ENCODE measurements at places on chromosomes 16 and 17.

- peak; percentile 6 for DNase-seq
Measured at GRCh38 chr16:57701759-57702371, 7.3 kb downstream of the DRC7 start.

GRCh38 chr17:81821603-81822311, 11.3 kb downstream of the MCRIP1 start:
- no peak for DNase-seq

DNA sequence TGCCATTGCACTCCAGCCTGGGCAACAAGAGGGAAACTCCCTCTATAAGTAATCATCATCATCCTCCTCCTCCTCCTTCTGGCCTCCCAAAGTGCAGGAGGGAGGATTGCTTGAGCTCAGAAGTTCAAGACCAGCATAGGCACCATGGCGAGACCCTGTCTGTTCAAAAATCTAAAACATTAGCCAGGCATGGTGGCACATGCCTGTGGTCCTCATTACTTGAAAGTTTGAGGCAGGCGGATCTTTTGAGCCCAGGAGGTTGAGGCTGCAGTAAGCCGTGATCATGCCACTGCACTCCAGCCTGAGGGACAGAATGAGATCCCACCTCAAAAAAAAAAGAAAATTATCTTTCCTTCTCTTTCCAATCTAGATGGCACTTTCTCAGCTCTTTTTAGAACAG, 27.8 kb downstream of the PKD1L3 start:
- DNase-seq: no peak

DNA sequence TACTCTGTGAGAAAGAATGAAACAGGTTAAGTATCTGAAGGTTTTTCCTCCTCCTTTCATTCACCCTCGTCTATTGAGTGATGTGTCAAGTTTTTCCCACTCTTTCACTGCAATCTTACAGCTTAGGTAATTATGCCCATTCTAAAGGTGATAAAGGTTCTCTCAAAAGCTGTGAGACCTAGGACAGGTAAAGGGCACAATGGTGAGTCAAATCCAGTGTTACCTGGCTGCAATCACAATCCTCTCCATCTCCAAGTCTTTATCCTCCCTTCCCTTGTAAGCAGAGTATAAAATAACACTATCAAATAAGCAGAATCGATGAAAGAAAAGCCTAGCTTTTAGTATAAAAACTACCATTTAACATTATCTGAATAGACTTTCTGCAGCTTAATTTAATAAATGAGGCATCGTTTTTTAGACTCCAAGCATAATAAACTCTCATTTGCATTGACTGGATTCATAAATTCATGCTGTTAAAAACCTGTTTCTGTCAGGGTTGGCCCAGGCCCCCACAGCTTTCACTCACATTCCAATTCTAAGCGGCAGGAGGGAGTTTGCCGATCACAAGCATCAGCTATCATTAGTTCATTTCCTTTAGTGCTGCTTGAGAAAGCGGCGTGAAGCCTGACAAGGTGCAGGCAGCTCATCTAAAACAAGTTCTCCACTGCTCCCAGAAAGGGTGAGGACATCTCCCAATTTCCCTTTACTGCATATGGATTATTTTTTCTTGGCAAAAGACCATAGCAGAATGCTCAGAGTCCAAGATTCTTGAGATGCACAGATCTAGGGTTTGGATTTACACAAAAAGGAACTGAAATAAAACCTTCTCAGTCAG, 67.8 kb downstream of the CDH8 start:
- no peak for DNase-seq

DNA sequence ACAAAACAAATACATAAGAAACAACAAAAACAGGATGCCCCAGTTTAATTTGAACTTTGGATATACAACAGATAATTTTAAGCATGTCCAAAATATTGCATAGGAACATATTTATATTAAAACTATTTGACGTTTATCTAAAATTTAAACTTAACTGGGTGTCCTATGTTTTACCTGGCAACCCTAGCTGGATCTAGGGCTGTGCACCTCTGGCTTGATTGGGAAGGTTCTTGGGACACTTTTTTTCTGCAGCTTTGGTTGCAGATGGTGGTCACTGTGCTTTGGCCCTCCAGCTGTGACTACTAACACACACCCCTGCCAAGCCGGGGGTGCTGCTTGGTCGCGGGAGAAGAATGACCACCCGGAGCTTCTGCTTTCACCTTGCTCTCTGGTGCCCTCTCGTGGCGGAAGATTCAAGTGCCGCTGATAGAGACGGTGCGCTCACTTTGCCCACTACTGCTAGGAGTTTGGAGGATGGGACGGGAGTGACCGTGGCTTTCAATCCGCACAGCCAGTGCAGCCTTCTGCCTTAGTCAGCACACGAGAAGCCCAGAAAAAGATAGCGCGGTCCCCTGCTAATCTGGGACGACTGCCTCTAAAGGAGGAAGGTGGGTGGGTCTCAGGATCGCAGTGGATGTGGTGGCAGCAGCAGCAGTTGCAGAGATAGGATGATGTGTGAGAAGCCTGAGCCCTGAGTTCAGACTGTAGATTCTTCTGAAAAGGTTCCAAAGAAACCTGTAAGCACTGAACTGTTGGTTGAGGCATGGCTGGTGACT, 6.7 kb downstream of the SPACA3 start:
- DNase-seq: peak; percentile 43

DNA sequence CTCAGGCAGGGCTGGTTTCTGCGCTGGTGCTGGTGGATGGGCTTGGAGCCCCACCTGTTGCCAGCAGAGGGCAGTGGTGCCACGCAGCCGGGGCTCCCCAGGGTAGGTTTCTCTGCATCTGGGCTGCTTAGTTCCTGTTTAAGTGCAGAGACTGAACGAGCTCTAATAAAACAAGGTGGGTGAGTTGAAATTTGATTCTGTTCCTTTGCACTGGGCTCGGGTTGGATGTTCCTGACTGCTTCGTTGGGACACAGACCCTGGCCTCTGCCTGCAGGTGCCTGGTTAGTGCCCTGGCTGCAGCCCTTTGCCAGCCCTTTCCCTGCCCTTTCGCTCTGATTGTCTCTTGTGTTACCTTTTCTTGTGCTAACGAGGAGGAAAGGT, 30.0 kb downstream of the TBCD start:
- peak; percentile 52 for DNase-seq
